Stromal cell of bone marrow (primary cell): ENCODE measurements at places on chromosomes 16 and 17.

DNA sequence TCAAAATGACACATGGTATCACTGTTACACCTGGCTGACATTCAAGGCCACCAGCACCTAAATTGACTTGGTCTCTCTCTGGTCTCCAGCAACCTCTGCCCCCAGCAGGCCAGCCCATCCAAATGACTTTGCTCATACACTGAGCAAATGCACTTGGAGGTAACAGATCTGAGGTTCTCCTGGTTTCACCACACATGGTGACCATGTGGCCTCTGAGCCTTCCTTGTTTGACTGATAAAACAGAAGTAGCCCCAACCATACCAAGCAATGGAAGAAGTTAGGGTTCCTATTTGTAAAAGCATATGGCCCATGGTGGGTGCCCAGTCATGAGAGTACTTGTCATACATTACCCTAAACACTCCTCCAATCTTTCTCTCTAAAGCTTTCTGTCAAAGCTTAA lies 181.7 kb downstream of the MRTFB start:
- no peak for DNase-seq

- DNase-seq, result no peak
These were observed 9.6 kb downstream of the SLX4 start for GRCh38 chr16:3601614-3602319.

DNA sequence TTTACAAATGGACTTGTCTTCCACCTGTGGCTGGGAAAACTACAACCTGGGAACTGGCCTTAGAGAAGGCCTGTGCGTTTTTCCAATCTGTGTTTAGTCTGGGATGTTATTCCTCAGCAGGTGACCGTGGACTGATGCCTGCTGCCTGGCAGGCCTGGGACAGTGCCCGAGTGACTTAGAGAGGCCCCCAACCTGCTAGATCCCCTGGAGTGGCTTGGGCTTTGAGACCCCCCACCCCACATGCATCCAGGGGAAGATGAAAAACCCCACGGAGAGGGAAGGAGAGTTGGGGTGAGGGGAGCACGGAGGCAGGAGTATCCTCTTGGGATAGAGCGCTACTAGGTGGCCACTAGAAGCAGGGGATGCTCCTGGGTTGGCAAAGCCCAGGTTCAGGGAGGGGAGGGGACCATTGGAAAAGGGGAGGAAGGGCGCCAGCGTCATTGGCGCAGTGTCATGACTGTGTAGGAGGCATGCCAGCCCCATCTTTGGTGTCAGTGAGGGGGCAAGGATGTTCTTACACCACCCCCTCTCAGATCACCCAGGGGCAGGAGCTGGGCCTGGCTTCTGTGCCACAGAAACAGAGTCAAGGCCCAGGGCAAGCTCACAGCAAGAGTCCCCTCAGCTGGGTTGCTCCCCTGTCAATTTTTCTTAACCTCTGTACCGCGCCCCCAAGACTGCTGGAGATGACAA lies 54.1 kb downstream of the MEAK7 start:
- no peak for DNase-seq

DNA sequence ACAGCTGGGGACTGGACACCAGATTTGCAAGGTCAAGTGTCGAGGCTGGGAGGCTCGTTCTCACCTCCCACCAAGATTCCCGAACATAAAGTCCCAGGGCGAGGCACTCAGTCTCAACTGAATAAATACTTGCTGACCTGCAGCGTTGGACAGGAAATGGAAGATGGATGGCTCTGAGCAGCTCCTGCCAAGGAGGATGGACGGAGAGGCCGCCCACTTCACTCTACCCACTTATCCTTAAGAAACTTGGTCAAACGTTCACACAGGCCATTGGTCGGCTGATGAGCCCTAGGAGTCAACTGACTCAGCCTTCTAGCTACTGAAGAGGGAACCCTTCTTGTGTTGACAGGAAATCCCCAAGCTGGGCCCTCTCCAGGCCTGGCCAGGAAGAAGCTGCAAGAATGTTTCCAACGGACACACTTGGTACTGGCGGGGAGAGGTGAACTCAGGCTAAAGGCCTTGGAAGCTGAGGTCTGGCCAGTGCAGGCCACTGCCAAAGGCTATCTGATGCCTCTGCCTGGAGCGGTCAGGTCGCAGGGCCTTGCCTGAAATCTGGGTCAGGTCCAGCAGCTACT lies 50.0 kb downstream of the VAC14 start:
- DNase-seq, result peak; percentile 96

DNA sequence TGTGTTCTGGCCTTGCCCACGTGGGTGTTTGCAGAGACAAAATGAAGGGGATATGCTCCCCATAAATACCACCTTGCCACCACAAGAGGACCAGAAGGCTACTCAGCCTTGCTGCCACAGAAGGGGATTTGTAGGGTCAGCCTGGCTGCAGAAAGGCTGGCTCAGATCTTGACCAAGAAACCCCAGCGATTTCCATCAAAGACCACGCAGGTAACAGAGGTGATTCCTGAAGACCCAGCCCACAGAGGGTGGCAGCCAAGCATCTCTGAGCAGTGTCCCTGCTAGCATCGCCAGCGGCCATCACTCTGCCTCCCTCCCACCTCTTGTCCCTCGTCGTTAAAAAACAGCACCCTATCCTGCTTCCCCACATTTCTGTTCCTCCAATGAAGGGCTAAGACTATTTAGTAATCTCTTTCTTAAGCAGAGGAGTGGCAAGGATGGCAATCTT lies 54.9 kb downstream of the BEAN1 start:
- no peak for DNase-seq

GRCh38 chr16:5016967-5017677 lies 16.6 kb downstream of the NAGPA start:
- no peak for DNase-seq

DNA sequence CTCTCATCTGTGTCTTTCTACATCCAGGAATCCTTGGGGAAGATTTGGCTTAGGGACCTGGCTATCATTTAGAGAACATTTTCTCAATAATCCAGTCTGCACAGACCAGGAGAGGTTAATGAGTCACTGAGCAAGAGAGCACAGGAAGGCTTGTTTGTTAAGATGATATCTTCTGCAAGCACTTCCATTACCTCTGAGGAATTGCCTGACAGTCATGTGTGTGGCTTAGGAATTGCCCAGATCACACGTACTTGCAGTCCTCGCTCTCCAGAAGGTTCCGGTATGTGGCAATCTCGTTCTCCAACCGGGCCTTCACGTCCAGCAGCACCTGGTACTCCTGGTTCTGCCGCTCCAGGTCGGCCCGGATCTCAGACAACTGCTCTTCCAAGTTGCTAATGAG lies 3.3 kb downstream of the KRT37 start:
- no peak for DNase-seq

- DNase-seq, result no peak
These were observed 13.7 kb downstream of the GUCY2D start for GRCh38 chr17:8015957-8016631.

DNA sequence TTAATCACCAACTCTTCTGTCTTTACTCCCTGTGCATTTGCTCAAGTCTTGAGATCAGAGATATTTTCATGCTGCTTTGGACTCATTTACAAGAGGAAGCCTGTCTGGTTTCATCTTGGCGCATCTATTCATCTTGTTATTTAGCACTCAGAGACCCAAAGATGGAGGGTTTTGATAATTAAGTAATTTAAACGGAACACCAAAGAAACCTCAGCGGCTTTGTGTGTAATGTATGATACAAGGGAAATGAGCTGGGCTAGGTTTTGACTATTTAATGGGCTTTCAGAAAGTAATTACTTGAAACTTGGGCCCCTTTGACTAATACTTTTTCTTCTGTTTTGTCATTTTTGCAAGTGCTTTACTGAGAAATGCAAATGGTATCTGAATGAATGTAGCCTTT lies 66.2 kb upstream of the CACNG3 start:
- no peak for DNase-seq

DNA sequence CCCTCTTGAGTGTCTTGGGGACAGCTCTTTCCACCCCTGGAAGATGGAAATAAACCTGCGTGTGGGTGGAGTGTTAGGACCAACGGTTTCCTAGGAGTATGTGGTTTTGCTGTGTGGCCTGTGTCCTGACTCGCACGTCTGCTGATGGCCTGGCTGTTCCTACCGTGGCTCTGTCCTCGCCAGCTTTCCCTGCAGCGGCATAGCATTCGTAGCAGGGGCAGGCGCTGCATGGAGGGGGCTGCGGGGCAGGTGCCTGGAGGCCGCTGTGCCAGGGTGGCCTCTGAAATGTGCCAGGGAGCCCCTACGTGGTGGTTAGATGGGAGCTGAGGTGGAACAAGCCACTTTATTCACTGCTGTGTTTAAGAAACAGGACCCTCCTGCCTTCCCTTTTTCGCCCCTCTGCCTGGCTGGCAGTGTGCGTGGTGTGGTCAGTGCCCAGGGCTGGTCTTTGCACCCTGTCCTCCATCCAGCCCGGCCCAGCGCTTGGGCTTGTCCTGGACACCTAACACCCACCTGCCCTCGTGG lies 10.6 kb downstream of the SLC16A3 start:
- DNase-seq, result no peak

- DNase-seq, result no peak
These were observed 11.7 kb upstream of the IL17C start for GRCh38 chr16:88626646-88627045.

DNA sequence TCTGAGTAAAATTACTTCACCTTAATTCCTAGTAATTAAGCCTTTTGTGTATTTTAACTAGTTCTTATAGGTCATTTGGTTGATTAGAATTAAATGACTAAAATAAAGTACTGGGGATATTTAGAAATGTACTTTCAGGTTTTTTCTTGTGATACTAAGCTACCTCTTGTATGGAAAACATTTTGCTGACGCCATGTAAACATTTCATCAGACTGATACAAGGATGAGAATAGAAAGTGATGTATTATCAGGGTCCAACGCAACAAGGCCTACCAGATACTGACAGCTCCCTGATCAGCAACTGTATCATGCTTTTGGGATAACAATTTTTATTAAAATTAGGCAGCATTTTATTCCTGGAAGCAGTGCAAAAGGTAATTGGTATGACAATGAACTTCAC lies 1.7 kb downstream of the SMARCE1 start:
- DNase-seq, result no peak

DNA sequence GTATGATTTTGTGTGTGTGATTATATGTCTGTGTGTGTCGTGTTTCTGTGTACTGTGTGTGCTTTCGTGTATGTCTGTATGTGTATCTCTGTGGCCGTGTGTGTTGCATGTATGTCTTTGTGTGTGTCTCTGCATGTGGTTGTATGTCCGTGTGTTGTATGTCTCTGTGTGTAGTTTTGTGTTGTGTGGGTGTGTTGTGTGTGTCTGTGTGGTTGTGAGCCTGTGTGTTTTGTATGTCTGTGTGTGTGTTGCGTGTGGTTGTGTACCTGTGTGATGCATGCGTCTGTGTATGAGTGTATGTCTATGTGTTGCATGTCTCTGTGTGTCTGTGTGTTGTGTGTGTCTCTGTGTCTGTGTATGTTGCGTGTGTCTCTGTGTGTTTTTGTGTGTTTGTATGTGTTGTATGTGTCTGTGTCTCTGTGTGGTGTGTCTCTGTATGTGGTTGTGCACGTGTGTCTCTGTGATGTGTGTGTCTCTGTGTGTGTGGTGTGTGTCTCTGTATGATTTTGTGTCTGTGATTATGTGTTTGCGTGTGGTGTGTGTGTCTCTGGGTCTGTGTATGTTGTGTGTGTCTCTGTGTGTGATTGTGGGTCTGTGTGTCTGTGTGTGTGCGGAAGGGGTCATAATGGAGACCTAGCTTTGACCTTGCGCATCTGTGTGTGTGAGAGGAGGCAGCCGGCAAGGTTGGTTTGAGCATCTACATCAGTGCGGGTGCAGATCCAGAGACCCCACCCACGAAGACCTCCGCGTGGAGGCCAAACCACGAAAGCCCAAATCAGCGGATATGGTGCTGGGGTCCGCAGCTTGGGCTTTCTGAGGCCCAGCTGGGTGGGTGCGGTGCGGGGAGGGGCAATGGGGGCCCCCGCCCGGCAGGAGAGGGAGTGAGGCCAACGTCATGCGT lies 212.6 kb upstream of the GSE1 start:
- no peak for DNase-seq

DNA sequence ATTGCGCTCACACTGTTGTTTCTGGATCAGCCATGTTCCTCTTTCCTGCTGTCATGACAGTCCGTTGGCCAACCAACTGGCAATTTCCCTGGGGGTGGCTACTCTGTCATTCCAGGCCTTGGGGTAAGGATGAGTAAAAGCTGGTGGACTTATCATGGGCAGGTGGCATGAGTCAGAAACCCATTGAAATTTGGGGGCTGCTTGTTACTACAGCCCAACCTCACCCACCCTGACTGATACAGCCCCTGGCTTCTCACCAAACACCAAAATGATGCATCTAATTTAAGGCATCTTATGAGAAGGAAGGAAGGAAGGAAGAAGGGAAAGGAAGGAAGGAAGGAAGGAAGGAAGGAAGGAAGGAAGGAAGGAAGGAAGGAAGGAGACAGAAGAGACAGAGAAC lies 53.9 kb upstream of the CRHR1 start:
- DNase-seq, result no peak

DNA sequence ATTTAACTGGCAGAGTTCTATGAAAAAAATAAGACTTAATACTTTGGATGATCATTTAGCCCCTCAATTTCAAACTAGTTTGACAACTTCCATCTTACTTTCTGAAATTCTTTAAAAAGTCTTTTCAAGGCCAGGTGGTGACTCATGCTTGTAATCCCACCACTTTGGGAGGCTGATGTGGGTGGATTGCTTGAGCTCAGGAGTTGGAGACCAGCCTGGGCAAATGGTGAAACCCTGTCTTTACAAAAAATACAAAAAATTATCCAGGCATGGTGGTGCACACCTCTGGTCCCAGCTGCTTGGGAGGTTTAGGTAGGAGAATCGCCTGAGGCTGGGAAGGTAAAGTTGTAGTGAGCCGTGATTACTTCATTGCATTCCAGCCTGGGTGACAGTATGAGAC lies 154.4 kb downstream of the TANC2 start:
- DNase-seq, result peak; percentile 13

GRCh38 chr17:49496183-49496866 lies 1.2 kb downstream of the NGFR start:
- no peak for DNase-seq

- DNase-seq, result no peak
These were observed 513 bp downstream of the ADAM11 start for GRCh38 chr17:44759086-44759915.

GRCh38 chr16:71479420-71479819 lies 9.7 kb downstream of the ZNF19 start:
- DNase-seq, result no peak

GRCh38 chr16:67641779-67642708 lies 2.9 kb upstream of the CARMIL2 start:
- DNase-seq, result peak; percentile 22

- no peak for DNase-seq
These were observed 9.1 kb upstream of the METTL9 start for GRCh38 chr16:21590287-21590686.

- DNase-seq, result no peak
These were observed 92.4 kb downstream of the DNAH9 start for GRCh38 chr17:11690681-11691080.

GRCh38 chr17:56739376-56739775 lies 94.3 kb downstream of the C17orf67 start:
- DNase-seq, result no peak

DNA sequence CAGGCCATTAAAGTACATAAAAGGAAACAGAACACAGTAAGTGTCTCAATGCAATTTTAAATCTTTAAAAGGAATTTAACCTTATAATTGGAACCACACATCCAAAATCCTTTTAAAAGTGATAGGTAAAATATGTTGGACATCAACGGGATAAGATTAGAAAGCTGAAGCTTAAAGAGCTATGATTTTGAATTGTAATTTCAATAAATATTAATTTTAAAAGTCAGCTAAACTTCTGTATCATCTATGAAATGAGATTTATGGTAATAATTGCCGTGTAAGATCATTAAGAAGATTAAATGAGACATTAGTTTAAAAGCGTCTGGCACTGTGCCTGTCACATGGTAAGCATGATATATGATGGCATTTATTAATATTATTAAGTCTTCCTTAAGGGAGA lies 31.3 kb downstream of the CCDC42 start:
- no peak for DNase-seq
